ENCODE measurements at places on chromosomes 2 and 18.

GRCh38 chr2:174485788-174486562 lies 854 bp downstream of the GPR155 start:
- DNase-seq, result no peak

DNA sequence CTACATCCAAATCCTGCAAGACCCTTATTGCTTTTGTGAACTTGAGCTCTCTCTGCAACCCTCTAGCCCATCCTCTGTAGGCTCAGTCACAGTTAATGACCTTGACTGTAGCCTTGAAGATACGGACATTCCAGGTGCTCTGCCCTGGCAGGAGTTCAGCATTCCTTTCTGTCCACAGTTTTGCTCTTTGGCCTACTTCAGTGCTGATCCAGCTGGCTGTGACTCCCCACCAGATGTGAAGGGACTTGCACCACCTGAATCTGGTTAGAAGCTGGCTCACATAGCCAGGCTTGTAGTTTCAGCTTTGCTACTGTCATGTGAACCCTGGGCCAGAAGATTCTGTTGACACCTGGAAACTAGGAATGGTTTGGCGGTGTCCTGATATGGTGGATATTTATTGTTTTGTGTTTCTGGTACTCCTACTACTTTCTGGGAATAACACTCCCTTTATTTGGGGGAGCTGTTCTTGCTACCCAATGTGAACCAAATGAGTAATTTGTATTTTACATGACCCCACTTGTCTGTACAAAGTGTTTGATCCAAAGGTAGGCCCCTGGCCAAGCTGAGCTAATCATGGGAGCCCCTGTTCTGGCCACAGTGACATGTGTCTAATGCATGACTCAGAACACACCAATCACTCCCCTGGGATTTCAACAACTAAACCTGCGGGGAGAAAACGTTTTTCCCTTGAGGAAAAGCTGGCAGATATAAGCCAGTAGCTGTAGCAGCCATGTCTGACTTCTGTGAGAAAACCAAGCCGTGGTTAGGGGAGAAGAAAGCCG lies 73.4 kb downstream of the CDCA7 start:
- DNase-seq, result no peak

DNA sequence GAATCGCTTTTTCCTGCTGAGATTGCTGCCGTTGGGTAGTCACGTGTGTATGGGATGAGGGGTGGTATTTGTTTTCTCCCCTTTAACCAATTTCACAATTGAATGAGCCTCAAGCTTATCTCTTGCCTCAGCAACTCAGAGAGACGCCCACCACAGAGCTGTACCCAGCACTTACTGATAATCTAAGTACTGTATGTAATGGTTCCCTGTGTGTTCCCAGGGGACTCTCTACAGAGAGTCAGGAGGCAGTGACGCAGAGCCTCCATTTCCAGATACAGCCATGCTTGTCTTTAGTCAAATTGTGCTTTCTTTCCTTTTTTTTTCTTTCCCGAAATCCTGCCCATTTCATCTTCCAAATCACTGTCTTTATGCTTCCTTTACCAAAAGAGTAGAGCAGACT lies 1102.1 kb upstream of the KLHL29 start:
- DNase-seq, result no peak

- DNase-seq, result no peak
Observed at GRCh38 chr2:11695576-11695975, 25.6 kb upstream of the NTSR2 start.

GRCh38 chr18:49082714-49083688 lies 132.2 kb upstream of the SMAD7 start:
- DNase-seq, result no peak

- DNase-seq, result no peak
Observed at GRCh38 chr2:111031546-111032478, 88.9 kb upstream of the BCL2L11 start.

GRCh38 chr18:55786651-55787272 lies 198.8 kb upstream of the TCF4 start:
- DNase-seq, result no peak

DNA sequence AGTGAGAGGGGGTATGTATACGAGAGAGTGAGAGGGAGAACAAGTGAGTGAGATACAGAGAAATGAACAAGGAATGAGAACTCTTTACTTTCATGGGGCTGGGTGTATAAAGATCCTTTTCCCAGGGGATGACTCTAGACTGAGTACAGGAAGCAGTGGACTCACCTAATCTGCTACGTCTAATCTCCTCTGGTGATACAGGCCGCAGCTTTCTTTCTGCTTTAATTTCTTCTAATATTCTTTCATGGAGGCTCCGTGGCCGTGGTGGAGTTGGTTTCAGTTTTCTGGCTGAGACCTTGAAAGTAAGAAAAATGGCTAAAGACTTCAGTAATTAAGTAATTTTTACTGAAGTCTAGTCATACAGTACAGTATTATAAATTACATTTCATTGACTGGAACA lies 85.2 kb downstream of the PRELID3A start:
- no peak for DNase-seq

- no peak for DNase-seq
Observed at GRCh38 chr18:33014060-33014796, 241.4 kb upstream of the KLHL14 start.

DNA sequence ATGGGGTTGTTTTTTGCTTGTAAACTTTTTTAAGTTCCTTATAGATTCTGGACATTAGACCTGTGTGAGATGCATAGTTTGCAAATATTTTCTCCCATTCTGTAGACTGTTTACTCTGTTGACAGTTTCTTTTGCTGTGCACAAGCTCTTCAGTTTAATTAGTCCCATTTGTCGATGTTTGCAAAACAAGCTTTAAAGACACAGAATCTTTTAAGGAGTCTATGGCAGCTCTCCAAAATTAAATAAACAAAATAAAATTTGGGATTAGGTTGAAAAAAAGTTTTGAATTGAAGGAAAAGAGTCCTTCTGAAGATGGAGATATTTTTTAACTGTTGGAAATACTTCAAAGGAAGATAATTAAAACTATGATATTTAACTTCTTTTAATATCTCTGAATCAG lies 88.8 kb downstream of the MAP3K20 start:
- DNase-seq, result no peak

DNA sequence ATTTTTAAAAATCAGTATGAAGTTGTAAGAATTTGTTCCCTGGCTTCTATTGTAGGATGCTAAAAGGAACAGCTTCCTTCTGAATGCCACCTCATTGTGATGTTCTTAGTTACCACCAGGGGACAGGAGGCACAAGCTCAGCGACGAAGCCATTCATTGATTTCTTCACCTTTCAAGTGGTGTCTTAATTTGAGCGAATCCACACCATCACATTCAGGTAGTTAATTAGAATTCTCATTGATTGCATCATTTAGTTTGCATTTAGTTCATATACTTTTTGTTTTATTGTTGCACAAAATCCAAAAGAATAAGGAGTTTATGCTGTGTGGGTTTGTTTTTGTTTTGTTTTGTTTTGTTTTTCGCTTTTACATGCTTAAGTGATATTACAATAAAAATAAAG lies 23.1 kb downstream of the CYP27C1 start:
- DNase-seq, result no peak

Data from activated CD4-positive, alpha-beta T cell treated with anti-CD3 and anti-CD28 coated beads for 24 hours (primary cell).